Naive thymus-derived CD4-positive, alpha-beta T cell (primary cell): ENCODE measurements at places on chromosomes 1 and 21. TPM values are rescaled to one million over a fixed set of nuclear protein-coding genes. Genes with fewer than 3 reads are reported as not detected.

DNA sequence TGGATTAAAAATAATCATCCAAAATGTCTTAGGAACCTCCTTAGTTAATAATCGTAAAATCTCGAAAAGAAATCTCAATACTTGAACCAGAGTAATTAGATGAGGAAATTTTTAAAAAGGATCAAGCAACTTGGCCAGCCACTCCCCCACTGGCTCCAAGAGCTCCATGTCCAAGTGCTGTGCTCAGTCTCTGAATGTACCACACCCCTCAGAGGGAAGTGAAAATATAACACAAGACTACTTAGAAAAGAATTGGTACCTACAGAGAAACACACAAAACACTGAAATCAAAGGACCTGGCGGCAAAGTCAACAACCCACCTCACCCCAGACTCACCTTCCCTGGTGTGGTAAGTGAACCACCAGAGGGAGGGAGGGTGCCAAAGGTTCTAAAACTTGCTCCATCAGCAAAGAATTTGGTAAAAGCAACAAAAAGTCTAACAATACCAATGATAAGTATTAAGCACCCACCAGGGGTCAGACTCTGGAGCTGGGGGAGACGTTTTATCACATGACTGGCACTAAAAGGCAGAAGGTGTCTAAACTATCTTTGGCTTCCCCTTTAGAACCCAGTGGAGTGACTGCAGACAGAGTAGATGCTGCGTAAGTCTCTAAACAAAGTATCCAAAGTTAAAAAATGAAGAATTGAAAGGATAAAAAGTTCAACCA is 14.0 kb downstream of the LBR start:
- no peak overlapping the region for H3K27ac ChIP-seq
- H3K27me3 ChIP-seq, result no peaks in the 10 kb centered on the region
- no peak overlapping the region for H3K4me3 ChIP-seq
- no peak for DNase-seq

DNA sequence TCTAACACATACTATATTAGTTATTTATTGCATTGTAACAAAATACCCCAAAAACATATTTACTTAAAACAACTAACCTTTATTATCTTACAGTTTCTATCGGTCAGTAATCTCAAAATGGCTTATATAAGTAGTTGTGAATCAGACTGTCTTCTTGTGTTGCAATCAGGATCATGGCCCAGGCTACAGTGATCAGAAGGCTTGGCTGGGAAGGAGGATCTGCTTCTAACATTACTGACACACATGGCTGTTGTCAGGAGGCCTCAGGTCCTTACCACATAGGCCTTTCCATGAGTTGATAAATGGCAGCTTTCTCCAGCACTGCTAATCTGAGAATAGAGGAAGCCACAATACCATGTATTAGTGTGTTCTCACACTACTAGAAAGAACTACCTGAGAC is 33.7 kb downstream of the CFH start:
- no peaks in the 10 kb centered on the region for H3K36me3 ChIP-seq
- H3K4me3 ChIP-seq, result no peak overlapping the region
- no peaks in the 10 kb centered on the region for H3K4me1 ChIP-seq
- H3K27me3 ChIP-seq, result no peaks in the 10 kb centered on the region
- no peak overlapping the region for H3K27ac ChIP-seq

- H3K27me3 ChIP-seq, result no peaks in the 10 kb centered on the region
- H3K4me1 ChIP-seq, result no peaks in the 10 kb centered on the region
- no peak overlapping the region for H3K4me3 ChIP-seq
These were observed 57.5 kb downstream of the ENAH start for GRCh38 chr1:225595452-225595851.

Gene SNRPE
- 54.4 TPM for total RNA-seq

DNA sequence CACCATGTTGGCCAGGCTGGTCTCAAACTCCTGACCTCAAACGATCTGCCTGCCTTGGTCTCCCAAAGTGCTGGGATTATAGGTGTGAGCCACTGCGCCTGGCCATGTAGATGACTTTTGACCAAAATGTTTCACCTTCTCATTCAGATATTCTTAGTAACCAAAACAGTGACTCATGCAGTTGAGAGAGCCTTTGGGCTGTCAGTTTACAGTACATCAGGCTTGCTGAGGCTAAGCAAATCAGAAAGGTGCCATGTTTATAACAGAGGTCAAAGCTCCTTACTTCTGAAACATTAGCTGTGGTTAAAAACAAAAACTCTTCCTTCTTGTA is 21.0 kb downstream of the CNIH4 start:
- no peak overlapping the region for H3K4me3 ChIP-seq
- H3K27ac ChIP-seq, result no peak overlapping the region
- peaks cover 7% of the 10 kb centered on the region for H3K36me3 ChIP-seq
- H3K4me1 ChIP-seq, result peaks cover 76% of the 10 kb centered on the region
- no peaks in the 10 kb centered on the region for H3K27me3 ChIP-seq
